Activated CD4-positive, alpha-beta memory T cell treated with anti-CD3 and anti-CD28 coated beads for 36 hours (primary cell): ENCODE measurements at places on chromosomes 2 and 18. TPM values are rescaled to one million over a fixed set of nuclear protein-coding genes. Genes with fewer than 3 reads are reported as not detected.

- H3K27me3 ChIP-seq, result peaks cover 14% of the 10 kb centered on the region
- H3K4me3 ChIP-seq, result no peak overlapping the region
- no peaks in the 10 kb centered on the region for H3K36me3 ChIP-seq
- DNase-seq, result no peak
- no peak overlapping the region for H3K27ac ChIP-seq
- no peaks in the 10 kb centered on the region for H3K4me1 ChIP-seq
These were observed 302.8 kb downstream of the NCKAP5 start for GRCh38 chr2:133265432-133265949.

INHA gene
- total RNA-seq, result not detected

GRCh38 chr2:130951018-130951417, 114.3 kb downstream of the ARHGEF4 start:
- no peak overlapping the region for H3K4me3 ChIP-seq
- DNase-seq, result no peak
- H3K4me1 ChIP-seq, result no peaks in the 10 kb centered on the region
- peaks cover 5% of the 10 kb centered on the region for H3K36me3 ChIP-seq
- H3K27me3 ChIP-seq, result peaks cover 7% of the 10 kb centered on the region
- H3K27ac ChIP-seq, result no peak overlapping the region

ANXA4 gene
- 43.2 TPM for total RNA-seq

DNA sequence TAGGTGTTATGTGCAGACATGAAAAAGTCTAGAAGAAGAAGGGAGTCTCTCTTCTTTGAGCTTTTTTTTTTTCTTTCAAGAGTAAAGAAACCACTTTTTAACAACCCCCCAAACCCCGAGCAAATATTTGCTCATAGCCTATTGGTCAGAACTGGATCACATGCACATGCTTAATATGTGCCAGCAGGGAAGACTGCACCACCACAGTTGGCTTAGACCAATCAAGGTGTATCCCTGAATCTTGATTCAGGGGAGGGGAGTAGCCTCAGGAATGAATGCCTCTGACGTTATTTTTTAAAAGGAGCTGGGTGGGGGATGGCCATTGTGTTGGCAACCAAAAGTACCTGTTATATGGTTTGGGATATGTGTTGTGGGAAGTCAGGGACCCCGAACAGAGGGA, 171.4 kb upstream of the NABP1 start:
- no peak overlapping the region for H3K4me3 ChIP-seq
- H3K27ac ChIP-seq, result no peak overlapping the region
- H3K36me3 ChIP-seq, result no peaks in the 10 kb centered on the region
- H3K4me1 ChIP-seq, result no peaks in the 10 kb centered on the region

- DNase-seq, result no peak
- H3K4me3 ChIP-seq, result no peak overlapping the region
- no peaks in the 10 kb centered on the region for H3K4me1 ChIP-seq
These were observed 37.0 kb upstream of the GALNT5 start for GRCh38 chr2:157220502-157220901.

DNA sequence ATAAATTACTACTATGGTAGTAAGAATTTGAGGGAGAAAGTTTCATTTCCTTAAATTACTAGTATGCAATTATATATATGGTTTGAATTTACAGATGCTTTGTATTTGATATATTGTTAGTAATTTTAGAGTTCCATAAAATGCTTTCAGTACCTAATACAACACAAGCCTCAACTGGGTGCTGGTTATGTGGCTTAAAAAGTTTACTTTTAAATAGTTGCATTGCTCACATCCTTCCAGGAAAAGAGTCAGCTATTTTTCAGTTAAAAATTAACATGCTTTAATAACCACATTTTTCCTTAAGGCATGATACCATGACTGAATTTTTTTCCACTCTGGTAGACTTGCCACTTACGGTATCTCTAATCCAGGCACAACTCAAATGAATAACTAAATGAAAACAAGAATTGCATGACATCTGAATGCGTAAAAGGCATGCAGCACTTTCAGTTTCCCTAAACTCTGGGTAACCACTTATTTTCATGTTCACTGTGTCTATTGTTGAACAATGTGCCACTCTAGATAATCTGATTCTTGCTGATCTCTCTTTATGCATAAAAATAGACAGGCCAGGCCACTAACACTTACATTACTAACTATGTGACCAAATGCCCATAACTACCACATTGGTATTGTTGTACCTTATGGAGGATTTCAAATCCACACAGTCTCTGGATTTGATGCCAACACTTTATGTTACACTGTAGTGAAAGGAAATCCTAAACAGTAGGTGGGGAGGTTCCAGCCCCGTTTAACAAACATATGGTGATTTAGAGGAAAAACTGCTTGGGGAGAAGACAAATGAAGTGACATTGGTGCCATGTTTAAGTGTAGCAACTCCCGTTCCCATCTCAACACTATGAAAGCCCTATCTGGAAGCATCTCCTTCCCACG, 35.5 kb upstream of the SLC35F5 start:
- peak overlapping the region; percentile 96 for H3K27ac ChIP-seq
- DNase-seq, result peak; percentile 10
- peak overlapping the region; percentile 27 for H3K4me3 ChIP-seq
- H3K36me3 ChIP-seq, result no peaks in the 10 kb centered on the region
- peaks cover 32% of the 10 kb centered on the region for H3K4me1 ChIP-seq

AMER3 gene
- total RNA-seq, result not detected

SLC16A14 gene
- 1.1 TPM for total RNA-seq

DNA sequence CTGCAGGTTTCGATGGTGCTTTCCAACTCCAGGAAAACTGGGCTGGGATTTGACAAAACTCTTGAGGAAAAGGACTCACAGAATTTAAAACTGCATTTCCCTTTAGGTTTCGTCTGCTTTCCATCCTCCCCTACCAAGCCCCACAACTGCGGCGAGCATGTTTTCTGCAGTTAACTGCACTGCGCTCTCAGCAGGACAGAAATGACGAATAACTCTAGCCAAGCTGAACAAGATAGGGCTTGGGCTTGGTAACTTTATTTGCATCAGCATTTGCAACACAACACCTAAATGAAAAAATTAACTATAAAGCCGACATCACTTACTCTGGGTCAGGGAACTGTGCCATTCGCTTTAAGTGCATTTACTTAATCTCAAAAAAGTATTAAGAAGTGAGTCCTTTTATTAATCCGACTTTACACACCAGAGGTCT, 669 bp upstream of the PIKFYVE start:
- peak overlapping the region; percentile 89 for H3K4me3 ChIP-seq
- DNase-seq, result peak; percentile 68
- H3K27me3 ChIP-seq, result no peaks in the 10 kb centered on the region
- H3K27ac ChIP-seq, result peak overlapping the region; percentile 98

GALNT5 gene
- total RNA-seq, result not detected

- H3K4me3 ChIP-seq, result no peak overlapping the region
- no peaks in the 10 kb centered on the region for H3K4me1 ChIP-seq
- DNase-seq, result no peak
These were observed 468.2 kb upstream of the POU3F3 start for GRCh38 chr2:104385743-104386142.

DNA sequence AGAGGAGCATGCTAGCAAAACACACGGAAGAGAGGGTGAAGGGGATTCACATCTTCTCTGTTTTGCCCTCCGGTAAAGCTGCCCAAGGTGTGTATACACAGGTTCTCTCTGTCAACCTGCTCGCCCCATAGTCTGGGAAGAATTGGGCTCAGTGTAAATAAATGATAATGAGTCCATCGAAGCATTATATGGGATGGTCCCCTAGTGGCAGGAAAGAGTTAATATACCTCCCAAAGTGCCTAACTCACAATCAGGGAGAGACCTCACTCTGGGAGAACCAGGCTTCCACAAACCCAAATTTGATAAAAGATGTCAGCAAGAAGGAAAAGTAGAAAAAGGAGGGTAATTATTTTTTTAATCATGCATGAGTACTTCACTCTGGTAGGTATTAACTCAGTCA, 262.2 kb upstream of the ZNF521 start:
- H3K27me3 ChIP-seq, result no peaks in the 10 kb centered on the region
- H3K27ac ChIP-seq, result no peak overlapping the region
- no peak for DNase-seq
- H3K4me1 ChIP-seq, result no peaks in the 10 kb centered on the region

ALPP gene
- total RNA-seq, result not detected

DNA sequence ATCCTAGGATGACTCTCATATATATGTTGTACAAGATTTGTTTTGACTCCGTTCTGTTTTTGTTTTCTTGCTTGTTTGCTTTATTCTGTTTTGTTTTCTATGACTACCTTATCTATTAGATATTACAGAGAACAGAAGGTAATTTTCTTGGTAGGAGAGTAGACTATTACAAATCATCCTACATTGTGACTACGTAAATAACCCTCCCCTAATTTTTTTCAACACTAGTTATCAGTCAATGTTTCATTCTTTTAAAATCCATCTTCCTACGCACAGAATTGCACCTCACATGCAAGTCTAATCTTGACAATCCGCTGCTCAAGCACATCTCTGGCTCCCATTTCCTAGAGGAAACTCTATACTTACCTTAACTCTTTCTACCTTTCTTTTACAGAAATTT, 792.3 kb upstream of the PIK3C3 start:
- no peak for DNase-seq
- no peaks in the 10 kb centered on the region for H3K36me3 ChIP-seq
- H3K27me3 ChIP-seq, result no peaks in the 10 kb centered on the region

B3GNT7 gene
- not detected for total RNA-seq

GRCh38 chr2:65660340-65660739, 227.9 kb upstream of the SPRED2 start:
- no peaks in the 10 kb centered on the region for H3K4me1 ChIP-seq
- H3K27ac ChIP-seq, result no peak overlapping the region

GRCh38 chr18:55142410-55142809, 183.1 kb upstream of the CCDC68 start:
- no peak for DNase-seq
- H3K27ac ChIP-seq, result no peak overlapping the region
- H3K4me3 ChIP-seq, result no peak overlapping the region
- no peaks in the 10 kb centered on the region for H3K4me1 ChIP-seq
- no peaks in the 10 kb centered on the region for H3K36me3 ChIP-seq

- H3K4me1 ChIP-seq, result no peaks in the 10 kb centered on the region
- peaks cover 4% of the 10 kb centered on the region for H3K27me3 ChIP-seq
- no peak for DNase-seq
- no peaks in the 10 kb centered on the region for H3K36me3 ChIP-seq
- H3K27ac ChIP-seq, result no peak overlapping the region
These were observed 201.6 kb downstream of the EN1 start for GRCh38 chr2:118645876-118646275.

DNA sequence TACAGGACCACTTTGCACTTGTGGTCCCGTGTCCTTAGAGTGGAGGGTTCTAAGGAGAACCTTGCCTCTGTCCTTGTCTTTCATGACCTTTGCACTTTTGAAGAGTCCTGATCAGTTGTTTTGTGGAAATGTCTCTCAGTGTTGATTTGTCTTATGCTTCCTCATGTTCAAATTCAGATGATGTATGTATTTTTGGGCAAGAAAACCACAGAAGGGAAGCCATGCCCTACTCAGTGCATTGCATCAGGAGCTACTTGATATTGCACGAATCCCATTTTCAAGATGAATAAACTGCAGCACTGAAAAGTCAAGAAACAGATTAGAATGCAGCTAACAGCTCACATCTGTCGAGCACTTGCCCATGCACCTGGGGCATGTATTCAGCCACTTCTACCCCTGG, 152.2 kb downstream of the INHBB start:
- DNase-seq, result no peak
- H3K4me3 ChIP-seq, result no peak overlapping the region
- peaks cover 7% of the 10 kb centered on the region for H3K27me3 ChIP-seq
- H3K27ac ChIP-seq, result no peak overlapping the region
- H3K36me3 ChIP-seq, result no peaks in the 10 kb centered on the region

SAG gene
- total RNA-seq, result 1.3 TPM

DNA sequence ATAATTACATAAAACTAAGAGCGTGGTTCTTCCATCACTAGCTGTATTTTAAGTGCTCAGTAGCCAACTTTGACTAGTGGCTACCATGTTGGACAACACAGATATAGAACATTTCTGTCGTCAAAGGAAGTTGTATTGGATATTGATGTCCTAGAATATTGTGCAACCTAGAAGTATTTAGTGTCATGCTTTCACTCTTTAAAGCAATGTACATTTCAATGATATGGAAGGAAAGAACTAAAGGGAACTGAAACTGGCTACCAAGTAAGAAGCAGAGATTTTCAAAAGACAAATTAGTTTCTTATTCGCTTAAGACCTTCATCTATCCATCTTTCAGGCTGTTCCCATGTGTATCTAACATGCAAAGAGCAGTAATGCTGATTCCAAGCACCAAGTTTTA, 85.4 kb upstream of the EML6 start:
- H3K27ac ChIP-seq, result no peak overlapping the region
- peaks cover 39% of the 10 kb centered on the region for H3K36me3 ChIP-seq
- H3K27me3 ChIP-seq, result no peaks in the 10 kb centered on the region
- DNase-seq, result no peak
- no peak overlapping the region for H3K4me3 ChIP-seq
- H3K4me1 ChIP-seq, result peaks cover 26% of the 10 kb centered on the region

DNA sequence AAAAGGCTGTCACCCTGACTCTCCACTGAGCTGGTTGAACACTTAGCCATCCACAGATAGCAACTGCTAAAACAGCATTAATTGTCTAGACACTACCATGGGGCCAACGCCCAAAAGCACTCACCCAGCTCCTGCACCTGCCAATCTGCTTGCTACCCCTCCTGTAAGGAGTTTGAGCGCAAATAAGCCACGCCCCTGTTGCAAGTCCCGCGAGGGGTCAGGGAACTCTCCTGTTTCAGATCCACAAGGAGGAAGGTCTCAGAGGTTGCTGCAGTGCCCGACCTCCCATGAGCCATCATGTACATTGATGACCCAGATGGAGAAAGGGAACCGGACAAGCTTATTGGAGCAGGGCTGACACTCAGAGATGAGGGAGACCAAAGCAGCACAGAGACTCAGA, 106.8 kb downstream of the ZNF516 start:
- peaks cover 4% of the 10 kb centered on the region for H3K27me3 ChIP-seq
- H3K4me3 ChIP-seq, result no peak overlapping the region
- no peak overlapping the region for H3K27ac ChIP-seq

GRCh38 chr2:75541430-75541829, 19.3 kb downstream of the EVA1A start:
- H3K27ac ChIP-seq, result no peak overlapping the region
- no peaks in the 10 kb centered on the region for H3K4me1 ChIP-seq
- no peaks in the 10 kb centered on the region for H3K27me3 ChIP-seq
- no peak for DNase-seq

DPP10 gene
- not detected for total RNA-seq

KIAA2012 gene
- total RNA-seq, result not detected

COL3A1 gene
- not detected for total RNA-seq

DNA sequence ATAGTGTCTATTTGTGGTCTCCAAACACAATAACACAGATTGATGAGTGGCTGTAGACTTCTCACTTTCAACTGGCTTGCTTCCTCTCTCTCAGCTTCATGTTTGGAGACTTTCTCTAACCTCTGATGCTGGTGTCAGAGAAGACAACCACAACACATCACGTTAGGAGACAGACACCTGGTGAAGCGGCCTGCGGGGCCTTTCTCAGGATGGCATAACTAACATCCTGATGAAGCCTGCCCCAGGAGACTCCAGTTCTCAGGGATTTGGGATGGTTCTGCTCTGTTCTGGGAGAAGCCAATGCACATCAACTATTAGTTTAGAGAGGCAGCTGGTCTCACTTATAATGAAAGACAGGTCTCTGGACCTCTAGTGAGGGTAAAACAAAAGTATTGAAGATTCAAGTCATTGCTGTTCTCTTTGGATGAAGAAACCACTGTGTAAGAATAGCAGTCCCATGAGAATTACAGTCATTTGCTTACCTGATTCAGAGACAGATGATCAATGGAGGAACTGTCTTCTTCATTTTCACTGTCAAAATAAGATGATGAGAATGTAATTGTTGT, 2.0 kb downstream of the IL1A start:
- peaks cover 9% of the 10 kb centered on the region for H3K4me1 ChIP-seq
- H3K27ac ChIP-seq, result no peak overlapping the region
- peak overlapping the region; percentile 24 for H3K4me3 ChIP-seq
- no peak for DNase-seq
- H3K27me3 ChIP-seq, result peaks cover 2% of the 10 kb centered on the region
